Stromal cell of bone marrow (primary cell): ENCODE measurements at places on chromosomes 1 and 21.

GRCh38 chr1:81703391-81703755 lies 97.4 kb upstream of the ADGRL2 start:
- no peak for DNase-seq

- DNase-seq, result no peak
Measured at GRCh38 chr1:109567877-109568672, 19.7 kb downstream of the GNAI3 start.

GRCh38 chr21:46029186-46029924 lies 47.8 kb downstream of the COL6A1 start:
- DNase-seq, result no peak

DNA sequence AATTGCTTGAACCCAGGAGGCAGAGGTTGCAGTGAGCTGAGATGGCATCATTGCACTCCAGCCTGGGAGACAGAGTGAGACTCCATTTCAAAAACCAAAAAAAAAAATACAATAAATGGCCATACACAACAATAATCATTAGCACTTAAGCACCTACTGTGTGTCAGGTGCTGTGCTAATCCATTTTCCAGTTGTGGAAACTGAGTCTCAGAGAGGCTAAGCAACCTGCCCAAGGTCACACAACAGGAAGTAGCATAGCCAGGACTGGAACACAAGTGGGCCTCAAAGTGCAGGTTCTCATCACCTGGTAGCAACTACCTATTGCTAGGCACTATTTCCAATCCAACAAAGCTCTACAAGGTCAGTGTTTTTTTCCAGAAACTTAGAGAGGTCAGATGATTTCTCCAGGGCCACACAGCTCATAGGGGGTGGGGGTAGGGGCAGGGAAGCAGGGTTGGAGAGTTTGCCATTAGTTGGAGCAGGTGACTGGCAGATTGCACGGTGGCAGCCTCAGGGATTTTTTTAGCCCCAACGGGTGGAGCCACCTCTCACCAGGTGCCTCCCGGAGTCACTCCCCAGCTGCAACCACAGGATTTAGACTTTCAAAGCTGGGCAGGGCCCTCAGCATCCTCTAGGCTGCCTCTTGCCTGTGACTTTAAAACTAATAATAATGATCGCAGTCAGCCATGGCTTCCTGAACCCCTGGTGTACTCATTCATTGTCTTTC lies 52.5 kb upstream of the ID3 start:
- no peak for DNase-seq

GRCh38 chr1:40847023-40847745 lies 15.0 kb downstream of the CITED4 start:
- no peak for DNase-seq

DNA sequence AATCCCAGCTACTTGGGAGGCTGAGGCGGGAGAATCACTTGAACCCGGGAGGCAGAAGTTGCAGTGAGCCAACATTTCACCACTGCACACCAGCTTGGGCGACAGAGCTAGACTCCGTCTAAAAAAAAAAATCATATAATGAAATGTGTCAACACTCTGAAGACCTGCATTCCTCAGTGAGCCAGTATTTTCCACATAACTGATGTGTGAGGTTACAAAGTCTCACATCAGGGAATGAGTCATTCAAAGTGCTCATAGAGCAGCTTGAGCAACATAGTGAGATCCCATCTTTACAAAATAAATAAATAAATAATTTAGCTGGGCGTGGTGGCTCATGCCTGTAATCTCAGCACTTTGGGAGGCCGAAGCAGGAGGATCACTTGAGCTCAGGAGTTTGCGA lies 65.5 kb downstream of the CASZ1 start:
- peak; percentile 53 for DNase-seq

DNA sequence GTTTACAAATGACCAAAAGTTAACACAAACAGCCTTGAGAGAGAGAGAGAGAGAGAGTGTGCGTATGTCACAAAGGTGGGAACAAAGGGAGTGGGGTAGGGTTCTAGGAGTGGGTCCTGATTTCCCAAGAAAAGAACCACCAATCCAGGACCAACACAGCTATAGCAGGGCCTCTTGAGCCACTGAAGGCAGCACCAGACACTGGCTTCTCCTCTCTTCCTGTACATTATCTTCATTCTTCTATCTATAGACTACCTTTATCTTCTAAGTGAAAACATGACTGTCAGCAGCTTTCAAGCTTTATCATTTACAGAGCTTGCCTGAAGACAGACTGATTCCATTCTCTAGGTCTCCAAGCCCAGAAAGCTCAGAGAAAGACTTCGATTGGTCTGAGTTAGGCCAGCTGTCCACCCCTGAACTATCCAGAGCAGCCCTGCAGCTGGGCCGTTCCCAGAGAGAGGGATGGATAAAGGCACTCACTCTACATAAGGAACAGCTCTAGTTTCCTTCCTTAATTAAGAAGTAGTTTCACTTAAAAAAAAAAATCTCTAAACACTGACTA lies 11.2 kb downstream of the ALG14 start:
- no peak for DNase-seq

DNA sequence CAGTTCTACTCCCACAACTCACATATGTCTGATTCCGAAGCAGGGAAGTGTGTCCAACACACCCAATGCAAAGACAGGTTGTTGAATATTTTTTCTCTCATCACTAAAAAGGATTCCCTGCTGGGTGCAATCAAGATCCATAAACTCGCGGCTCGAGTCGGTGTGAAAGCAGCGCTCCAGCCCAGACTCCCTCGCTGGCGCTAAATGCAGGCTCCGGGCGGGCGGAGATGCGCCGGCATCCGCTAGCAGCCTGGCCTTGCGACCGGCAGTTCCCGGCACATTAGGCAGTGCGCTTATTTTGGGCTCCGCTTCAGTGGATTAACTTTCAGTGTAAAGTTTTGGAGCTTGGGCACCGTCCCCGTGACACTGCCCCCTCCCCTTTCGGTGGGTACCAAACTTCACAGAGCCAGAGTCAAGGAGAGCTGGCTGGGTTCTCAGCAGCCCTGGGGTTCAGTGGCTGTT lies 87.7 kb upstream of the POU3F1 start:
- DNase-seq, result no peak

- DNase-seq, result peak; percentile 76
Measured at GRCh38 chr1:150974580-150975478, at the start of gene CERS2. TSS of gene CERS2 (minus strand) at chr1:150974835. CDS start at chr1:150969090, 5,745 bp downstream.

DNA sequence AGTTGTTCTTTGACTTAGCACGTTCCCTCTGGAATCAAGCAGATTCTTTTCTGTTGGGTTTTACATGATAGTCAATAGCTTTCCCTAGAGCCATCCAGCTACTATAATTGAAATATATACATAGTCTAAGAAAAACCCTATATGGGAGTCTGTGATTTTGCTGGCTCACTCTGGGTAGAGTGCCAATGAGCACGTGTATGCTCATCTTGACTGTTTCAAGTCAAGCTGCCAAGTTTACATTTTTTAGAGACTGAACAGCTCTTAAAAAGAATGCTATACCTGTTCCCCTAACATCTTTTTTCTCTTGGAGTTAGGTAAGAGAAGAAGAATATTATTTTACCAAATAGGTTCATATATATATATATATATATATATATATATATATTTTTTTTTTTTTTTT lies 182.8 kb upstream of the NRIP1 start:
- DNase-seq, result no peak

DNA sequence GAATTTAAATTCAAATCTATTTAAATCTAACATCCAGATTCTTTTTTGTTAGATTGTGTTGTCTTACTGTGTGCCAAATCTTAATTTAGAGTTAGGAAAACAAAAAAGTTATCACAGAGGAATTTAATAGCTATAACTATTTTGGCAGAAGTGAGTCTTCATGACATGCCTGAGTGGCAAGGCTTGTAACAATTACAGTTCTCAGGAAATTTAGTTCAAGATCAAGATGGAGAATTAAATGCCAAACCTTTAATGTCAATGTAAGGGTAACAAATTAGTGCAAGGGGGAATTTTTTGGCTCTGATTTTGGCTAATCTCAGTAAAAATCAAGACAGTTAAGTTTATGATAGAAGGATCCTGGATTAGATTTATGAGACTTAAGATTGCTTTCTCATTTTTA lies 58.4 kb downstream of the GDAP2 start:
- no peak for DNase-seq

DNA sequence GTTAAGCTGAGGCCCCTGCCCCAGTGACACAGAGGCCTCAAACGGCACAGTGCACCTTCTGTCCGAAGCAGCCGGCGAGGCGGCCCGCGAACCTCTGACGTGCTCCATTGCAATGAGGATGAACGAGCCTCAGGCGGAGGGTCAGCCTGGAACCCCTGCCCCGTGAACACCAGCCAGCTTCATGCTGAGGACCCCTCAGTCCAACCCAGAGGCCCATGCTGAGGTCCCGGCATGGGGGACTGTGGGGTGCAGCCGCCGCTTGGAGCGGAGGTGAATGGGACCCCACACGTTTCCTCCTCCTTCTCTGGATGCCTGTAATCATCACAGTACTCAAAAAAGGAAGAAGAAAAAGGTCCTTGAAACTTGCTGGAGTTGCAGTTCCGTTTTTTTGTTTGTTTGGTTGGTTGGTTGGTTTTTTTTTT lies 62.1 kb downstream of the PRKCZ start:
- no peak for DNase-seq

DNA sequence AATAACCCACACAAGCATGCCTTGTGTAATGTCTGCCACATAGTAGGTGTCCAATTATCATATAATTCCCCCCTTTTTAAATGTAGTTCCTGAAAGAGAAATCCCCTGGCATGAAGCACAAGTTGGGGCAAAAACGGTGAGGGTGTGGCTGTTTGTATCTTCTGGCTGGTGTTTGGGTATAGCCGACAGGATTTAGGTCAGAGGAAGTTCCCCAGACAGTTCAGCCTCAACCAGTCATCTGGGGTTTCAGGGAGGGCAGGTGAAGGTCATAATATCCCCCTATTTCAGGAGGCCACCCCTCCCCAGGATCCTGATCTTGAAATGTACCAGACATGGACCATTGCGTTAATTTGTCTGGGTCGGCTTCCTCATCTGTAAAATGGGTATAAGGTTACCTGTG lies 29.1 kb upstream of the JUN start:
- no peak for DNase-seq

GRCh38 chr1:154546264-154547063 lies 12.0 kb downstream of the UBE2Q1 start:
- peak; percentile 21 for DNase-seq

GRCh38 chr1:220290140-220290761 lies 18.0 kb upstream of the RAB3GAP2 start:
- no peak for DNase-seq

- no peak for DNase-seq
Measured at GRCh38 chr21:43816611-43817071, 27.3 kb downstream of the RRP1 start.

GRCh38 chr1:41504114-41505035 lies 19.9 kb upstream of the EDN2 start:
- DNase-seq, result no peak

DNA sequence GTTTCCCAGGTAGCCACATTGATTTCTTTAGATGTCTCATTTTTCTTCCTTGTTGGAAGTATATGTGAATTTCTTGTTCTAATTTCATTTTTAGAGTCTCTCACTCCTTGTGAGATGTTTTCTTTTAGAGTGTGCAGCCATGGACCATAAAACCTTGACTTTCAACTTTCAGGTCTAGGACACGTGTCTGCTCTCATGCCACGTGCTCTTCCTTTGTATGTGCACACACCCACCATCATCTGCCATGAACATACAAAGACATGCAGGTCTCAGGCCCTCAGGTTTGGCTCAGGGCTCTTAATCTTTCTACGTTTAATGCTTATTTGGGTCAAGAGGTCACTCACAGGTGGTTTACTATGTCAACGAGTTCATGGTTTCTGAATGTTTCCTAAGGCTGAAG lies 70.6 kb downstream of the DDX20 start:
- no peak for DNase-seq

DNA sequence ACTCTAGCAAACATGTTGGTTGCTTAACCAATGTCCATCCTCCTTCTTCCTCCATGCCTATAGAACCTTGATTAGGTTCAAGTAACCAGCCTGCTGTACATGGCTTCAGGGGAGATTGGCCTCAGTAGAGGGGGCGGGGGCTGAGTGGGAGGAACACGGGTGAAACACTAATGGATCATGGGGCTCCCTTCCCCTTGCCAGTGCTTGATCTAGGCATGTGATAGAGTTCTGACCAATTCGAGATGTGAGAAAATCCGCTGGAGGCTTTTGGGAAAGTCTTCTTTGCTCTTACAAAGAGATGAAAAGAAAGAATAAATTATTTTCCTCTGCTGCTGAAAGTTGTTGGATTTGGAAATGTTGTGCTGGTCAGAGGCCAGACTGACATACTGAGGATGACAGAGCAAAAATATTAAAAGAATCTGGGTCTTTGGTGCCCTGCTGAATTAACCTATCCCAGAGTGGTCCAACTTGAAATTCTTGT lies 5.2 kb upstream of the OTUD7B start:
- no peak for DNase-seq

- DNase-seq, result no peak
Measured at GRCh38 chr1:184889902-184890301, 84.4 kb downstream of the NIBAN1 start.

GRCh38 chr1:44790968-44791801 lies 3.2 kb upstream of the BEST4 start:
- DNase-seq, result no peak

DNA sequence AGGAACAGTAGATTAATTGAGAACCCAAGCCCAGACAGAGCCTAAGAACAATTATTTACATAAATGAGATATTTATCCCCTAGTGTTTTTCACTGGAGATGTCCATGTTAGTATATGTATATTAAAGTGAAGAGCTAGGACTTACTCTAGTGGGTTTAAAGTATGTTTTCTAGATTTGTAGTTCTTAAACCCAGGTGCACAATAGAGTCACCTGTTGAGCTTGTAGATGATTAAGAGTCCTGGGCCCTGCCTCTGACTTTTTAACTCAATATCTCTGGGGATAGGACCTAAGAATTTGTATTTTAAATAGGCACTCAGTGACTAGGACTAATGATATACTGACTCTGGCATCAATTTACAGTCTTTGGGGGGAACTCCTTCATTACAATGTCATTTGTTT lies 112.8 kb downstream of the DNAH14 start:
- DNase-seq, result no peak

GRCh38 chr1:26726784-26727183 lies 31.0 kb downstream of the ARID1A start:
- no peak for DNase-seq

DNA sequence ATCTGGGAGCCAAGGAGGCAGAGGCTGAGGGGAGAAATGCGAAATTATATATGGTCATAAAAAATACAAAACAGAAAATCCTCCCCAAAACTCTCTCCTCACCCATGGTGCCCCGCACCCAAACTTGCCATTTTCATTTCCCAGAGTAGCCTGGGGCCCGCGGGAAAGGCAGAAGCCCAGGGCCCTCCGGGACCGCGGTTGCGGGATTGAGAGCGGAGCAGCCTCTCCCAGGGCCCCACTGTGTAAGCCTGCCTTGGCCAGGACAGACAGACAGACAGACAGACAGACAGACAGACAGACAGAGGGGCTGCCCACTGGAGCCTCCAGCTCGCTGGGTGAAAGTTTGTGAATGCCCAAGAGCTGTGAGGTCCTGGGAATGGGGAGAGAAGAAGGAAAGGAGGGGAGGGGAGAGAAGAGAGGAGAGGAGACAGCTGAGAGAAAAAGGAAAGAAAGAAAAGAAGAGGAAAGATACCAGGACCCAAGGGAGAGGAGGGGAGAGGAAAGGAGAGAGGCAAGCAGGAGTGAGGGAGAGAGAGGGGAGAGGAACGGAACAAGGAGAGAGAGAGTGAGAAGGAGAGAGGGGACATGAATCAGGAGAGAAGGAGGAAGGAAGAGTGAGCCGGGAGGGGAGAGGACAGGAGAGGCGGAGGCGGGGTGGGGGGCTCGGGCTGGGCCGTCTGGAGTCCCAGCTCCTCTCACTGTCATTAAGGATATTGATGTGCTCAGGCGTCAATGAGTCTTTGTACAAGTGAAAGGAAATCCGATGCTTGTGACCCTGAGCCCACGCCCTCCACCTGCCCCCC lies 69.3 kb upstream of the CASZ1 start:
- DNase-seq, result no peak
